ENCODE measurements at places on chromosomes 11 and 22.

GRCh38 chr11:20618083-20618482 lies 18.7 kb downstream of the SLC6A5 start:
- DNase-seq = no peak
- H3K27ac ChIP-seq = no peak overlapping the region

DNA sequence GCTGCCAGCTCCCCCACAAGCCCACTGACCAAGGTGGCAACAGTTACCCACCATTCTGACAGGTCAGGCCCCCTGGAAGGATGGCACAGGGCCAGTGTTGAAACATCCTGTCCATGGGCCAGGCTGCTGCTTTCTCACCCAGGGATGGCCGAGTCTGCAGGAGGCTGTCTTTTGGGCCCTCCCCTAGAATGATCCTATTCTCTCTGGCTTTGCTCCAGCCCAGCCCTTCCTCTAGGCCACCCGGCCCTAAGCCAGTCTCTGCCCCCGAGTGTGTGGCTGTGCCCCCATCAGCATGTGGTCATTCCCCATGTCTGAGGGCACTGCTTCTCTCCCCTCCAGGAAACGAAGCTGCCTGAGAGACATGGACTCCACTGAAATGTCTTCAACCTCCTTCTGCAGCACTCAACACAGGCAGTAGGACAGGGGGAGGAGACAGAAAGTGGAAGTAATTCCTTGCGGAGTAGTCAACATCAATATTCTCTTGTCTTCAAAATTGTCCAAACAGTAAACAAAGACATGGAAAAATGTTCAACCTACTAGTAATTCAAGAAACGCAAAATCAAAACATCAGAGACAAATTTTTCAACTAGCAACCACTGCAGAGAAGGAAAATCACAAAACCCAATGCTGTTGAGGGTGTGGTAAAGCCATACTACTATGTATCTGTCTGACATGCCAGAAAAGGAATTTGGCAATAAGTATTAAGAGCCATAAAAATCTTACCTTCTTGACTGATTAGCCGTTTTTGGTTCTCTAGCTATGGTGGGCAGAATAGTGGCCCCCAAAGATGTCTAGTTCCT lies 5.1 kb upstream of the SCARF2 start:
- no peak overlapping the region for H3K4me3 ChIP-seq
- peaks cover 18% of the 10 kb centered on the region for H3K27me3 ChIP-seq
- no peaks in the 10 kb centered on the region for H3K4me1 ChIP-seq
- H3K27ac ChIP-seq = no peak overlapping the region

DNA sequence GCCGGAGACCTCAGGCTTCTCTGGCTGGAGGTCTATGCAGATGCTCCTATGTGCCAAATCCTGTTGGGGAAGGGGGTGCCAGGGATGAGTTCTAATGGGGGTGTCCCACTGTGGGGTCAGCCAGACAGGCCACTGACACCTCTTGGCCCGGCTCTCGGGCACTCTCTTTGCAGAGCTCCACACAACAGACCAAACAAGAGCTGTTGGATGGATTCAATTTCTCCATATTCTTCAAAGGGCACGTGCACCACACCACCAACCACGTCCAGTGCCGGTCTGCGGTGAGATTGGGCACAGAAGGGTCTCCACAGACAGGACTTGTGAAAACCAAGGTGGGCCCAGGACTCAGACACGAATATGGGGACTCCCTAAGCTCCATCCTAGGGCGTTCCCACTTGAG lies 2.2 kb upstream of the RGL4 start:
- no peak overlapping the region for H3K27ac ChIP-seq
- H3K4me1 ChIP-seq = peaks cover 9% of the 10 kb centered on the region
- no peaks in the 10 kb centered on the region for H3K27me3 ChIP-seq

DNA sequence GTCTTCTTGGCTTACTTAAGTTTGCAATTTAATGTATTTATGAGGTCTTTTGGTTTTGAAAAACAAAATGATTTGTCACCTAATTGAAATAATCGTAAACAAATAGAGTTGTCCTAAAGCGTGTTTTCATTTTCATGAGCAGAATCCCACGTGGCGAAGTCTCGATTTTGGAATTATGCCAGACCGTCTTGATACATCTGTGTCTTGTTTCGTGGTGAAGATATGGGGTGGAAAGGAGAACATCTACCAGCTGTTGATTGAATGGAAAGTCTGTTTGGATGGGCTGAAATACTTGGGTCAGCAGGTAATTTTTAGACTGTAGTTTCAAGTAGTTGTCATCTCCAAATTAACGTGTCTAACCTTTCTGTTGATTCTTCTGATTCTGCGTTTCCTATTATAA lies 64.7 kb downstream of the UVRAG start:
- H3K4me3 ChIP-seq = no peak overlapping the region
- no peaks in the 10 kb centered on the region for H3K36me3 ChIP-seq
- no peak overlapping the region for H3K27ac ChIP-seq
- peaks cover 6% of the 10 kb centered on the region for H3K4me1 ChIP-seq

All from Calu3 (cell line).